ENCODE measurements at places on chromosomes 3 and 15. TPM values are rescaled to one million over a fixed set of nuclear protein-coding genes. Genes with fewer than 3 reads are reported as not detected.

The CLRN1 gene
- total RNA-seq: not detected

The ILDR1 gene
- not detected for total RNA-seq

The BLM gene
- total RNA-seq: 11.8 TPM

The GOLGA6L9 gene
- total RNA-seq: 2.2 TPM

The NAALADL2 gene
- 0.34 TPM for total RNA-seq

The XXYLT1 gene
- total RNA-seq: 10.8 TPM

The ZNF80 gene
- total RNA-seq: not detected

The ST6GAL1 gene
- total RNA-seq: 62.1 TPM

The HRH1 gene
- total RNA-seq: not detected

The TRIM42 gene
- total RNA-seq: not detected

The COL6A5 gene
- not detected for total RNA-seq

The NANOGP8 gene
- total RNA-seq: 0.25 TPM

The GABRR3 gene
- total RNA-seq: 0.31 TPM

The SCG5 gene
- 2.4 TPM for total RNA-seq

The CRELD1 gene
- total RNA-seq: 12.0 TPM

The ZNF619 gene
- total RNA-seq: 5.2 TPM

The RTP4 gene
- total RNA-seq: 0.62 TPM

The SLC12A1 gene
- not detected for total RNA-seq

The BSN gene
- total RNA-seq: 0.70 TPM

The MINAR1 gene
- total RNA-seq: 0.15 TPM

The DUOXA2 gene
- not detected for total RNA-seq

The ZNF774 gene
- 0.98 TPM for total RNA-seq

The EFHB gene
- not detected for total RNA-seq

The BRPF1 gene
- 10.0 TPM for total RNA-seq

The MEGF11 gene
- total RNA-seq: not detected

The GLDN gene
- 0.86 TPM for total RNA-seq

The TMCO5A gene
- not detected for total RNA-seq

The TERC gene
- 8.4 TPM for total RNA-seq

The MGLL gene
- not detected for total RNA-seq

The CPEB1 gene
- total RNA-seq: 0.07 TPM

The HCLS1 gene
- not detected for total RNA-seq

The AGBL1 gene
- not detected for total RNA-seq

The PARP9 gene
- 10.6 TPM for total RNA-seq

The CATSPER2 gene
- total RNA-seq: 0.53 TPM

All from HepG2 (cell line).